SK-N-SH treated with all-trans-retinoic acid at 6 μM for 48 hours (cell line): ENCODE measurements at places on chromosomes 6 and 20.
A peak's percentile ranks its signal among the peaks of the same experiment; 100 is the strongest.

DNA sequence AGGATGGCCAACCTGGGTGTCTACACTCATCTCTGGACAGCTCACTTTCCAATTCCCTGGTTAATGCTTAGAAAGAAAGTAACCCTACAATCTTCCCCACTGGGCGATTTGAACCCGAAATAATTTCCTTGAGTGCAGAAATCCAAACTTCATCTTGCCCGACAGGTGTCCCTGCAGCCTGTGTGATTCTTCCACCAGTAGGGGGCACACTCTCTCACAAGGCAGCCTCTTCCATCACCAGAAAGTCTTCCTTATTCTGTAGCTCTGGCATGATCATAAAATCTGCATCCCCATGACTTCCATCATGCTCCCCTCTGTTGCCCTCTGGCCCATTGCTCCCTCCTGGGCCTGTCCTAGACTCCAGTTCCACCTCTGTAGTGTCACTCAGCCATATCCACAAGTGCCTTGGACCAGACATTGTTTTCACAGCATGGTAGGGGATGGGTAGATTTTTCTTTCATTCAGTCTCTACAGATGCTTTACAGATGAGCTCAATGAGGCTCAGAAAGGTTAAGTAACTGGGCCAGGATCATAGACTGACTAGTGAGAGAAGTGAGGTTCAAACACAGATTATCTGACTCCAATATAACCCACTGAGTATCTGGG, 170.4 kb upstream of the SPTLC3 start:
- ATAC-seq = no peak

- no peak for ATAC-seq
Measured at GRCh38 chr6:16437095-16437494, 198.7 kb downstream of the GMPR start.

DNA sequence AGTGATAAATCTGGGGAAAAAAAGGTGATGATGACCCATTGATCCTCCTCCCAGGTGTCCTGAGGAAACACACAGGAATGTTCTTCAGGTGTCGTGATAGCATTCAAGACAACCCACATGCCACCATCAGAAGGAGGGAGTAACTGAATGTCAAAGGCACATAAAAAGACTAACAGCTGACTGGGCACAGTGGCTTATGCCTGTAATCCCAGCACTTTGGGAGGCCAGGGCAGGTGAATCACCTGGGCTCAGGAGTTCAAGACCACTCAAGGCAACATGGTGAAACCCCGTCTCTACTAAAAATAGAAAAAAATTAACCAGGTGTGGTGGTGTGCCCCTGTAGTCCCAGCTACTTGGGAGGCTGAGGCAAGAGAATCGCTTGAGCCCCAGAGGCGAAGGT, 82.3 kb upstream of the CST7 start:
- ATAC-seq = no peak

DNA sequence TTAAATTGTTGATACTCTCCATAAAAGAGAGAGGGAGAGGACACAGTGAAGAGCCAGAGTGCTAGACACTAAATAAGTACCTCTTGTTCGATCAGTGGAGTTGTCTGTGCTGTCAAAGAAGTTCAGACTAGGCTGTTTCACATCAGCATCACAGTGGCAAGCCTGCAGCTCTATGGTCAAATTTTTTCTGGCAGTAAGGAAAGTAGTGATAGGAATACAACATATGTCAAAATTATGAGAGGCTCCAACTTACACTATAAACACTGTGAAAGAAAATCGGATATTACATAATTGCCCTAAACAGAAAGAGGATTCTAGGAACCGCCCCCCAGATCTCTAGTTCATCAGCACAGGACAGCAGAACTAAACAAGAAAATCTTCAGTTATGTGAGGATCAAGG, 23.1 kb downstream of the DNAH8 start:
- ATAC-seq = no peak

DNA sequence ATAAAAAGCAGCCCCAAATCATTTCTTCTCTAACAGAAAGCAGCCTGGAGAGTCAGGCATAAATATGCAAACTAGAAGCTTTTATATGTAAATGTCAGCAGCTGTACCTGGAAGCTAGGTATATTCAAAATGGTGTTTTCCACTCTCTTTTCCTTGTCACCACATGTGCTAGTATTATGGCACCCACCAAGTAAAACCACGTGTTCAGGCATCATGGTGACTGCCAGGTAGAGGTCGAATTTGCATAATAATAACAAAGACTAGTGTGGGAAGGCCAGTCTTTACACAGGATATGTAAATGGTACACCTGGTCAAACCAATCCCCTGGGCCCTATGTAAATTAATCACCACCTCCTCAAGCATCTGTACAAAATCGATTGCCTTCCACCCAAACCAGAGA, 124.0 kb downstream of the MMUT start:
- ATAC-seq = no peak

- ATAC-seq = no peak
Measured at GRCh38 chr6:132568611-132569010, 1.5 kb upstream of the TAAR6 start.

GRCh38 chr6:49732781-49733180, 11.4 kb downstream of the CRISP3 start:
- no peak for ATAC-seq

DNA sequence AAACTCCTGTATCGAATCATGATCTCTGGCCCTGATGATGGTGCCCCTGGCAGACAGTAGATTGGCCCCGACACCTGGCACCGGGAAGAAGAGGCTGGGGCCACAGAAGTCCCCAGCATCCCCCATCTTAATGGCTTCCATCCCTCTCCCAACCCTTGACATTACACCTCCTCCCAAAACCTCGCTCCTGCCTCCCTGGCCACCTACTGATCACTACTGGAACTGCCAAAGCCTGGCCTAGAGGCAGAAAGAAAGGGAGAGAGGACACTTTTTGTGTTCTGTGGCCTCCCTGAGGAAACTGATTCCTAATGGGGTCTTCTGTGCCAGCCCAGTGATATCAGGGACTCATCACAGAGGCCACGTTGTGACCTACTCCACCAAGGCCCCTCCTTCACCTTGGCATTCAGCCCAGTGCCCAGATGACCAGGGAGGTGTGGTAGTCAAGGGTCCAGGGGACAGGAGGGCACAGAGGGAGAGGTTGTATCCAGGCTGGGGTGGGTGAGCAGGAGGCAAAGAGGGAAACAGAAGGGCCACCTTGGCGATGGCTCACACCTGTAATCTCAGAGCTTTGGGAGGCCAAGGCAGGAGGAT, 6.1 kb downstream of the C20orf173 start:
- peak; percentile 83 for ATAC-seq

DNA sequence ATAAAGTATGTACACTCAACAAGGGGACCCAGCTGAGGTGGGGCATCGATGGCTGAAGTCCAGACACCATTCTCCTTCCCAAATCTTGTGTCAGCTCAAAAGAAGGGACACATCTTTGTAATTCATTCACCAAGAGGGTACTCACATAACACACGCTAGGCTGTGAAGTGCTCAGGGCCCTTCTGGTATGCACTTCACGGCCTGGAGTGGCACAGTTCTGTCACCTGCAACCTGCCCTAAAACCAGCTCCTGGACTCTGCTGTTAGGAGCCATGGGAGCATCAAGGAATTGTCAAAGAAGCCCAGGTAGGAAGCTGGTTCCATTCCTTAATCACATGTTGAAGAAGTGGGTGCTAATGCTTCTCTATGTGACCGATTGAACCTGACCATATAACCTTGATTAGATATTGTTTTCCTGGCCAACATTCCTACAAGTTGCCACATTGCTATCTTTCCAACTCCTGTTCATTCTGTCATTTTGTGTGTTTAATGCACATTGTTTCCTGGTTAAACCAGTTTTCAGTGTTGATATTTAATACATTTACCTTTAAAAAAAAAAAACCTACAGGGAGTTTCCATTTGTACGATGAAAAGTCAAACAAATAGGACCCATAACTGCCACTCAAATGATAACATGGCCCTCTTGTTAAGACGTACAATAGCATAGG, 127.3 kb downstream of the TNFRSF21 start:
- no peak for ATAC-seq

GRCh38 chr6:123747515-123747914, 56.1 kb upstream of the NKAIN2 start:
- no peak for ATAC-seq

DNA sequence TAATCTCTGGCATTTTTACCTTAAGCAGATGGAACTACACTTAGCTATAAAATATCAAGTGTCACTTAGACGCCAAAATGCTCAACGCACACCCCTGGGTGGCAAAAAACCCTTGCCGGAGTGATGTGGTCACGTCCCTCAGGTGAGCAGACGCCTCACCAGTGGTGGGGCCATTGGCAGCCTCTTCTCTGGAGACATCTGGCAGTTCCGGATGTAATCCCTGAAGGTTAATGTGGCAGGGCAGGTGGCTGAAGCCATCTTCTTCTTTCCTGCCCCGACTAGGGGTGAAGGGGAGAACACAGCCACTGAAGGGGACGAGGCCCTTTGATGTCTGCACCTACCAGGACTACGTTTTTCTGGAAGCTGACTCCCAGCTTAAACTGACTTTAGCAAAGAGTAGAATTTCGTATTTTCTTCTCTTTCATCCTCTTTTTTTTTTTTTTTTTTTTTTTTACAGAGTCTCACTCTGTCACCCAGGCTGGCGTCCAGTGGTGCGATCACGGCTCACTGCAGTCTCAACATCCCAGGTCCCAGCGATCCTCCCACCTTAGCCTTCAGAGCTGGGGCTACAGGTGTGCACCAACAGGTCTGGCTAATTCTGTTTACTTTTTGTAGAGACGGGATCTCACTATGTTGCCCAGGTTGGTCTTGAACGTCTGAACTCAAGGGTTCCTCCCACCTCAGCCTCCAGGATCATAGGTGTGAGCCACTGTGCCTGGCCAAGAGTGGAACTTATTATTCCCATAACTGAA, 152.1 kb downstream of the TTLL2 start:
- no peak for ATAC-seq

DNA sequence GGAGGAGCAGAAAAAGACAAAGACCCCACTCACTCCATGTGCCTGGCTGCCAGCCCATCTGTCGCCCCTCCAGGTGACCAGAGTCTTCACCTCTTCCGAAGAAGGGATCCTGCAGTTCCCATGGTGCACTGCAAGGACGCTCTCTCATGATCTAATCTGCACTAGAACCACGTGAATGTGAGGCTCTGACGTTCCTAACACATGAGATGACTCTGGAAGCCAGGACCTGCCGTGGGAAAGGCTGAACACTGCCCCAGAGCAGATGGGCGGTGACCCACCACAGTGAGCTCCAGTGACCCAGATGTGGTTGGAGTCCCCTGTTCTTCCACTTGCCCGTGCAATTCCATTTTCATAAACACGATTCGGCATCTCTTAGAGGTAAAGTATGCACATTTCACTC, 39.6 kb upstream of the PDE10A start:
- ATAC-seq = no peak

GRCh38 chr6:102813489-102814275, 1420.2 kb downstream of the GRIK2 start:
- ATAC-seq = no peak

- ATAC-seq = peak; percentile 4
Measured at GRCh38 chr6:108559884-108560462, 744 bp upstream of the FOXO3 start.

DNA sequence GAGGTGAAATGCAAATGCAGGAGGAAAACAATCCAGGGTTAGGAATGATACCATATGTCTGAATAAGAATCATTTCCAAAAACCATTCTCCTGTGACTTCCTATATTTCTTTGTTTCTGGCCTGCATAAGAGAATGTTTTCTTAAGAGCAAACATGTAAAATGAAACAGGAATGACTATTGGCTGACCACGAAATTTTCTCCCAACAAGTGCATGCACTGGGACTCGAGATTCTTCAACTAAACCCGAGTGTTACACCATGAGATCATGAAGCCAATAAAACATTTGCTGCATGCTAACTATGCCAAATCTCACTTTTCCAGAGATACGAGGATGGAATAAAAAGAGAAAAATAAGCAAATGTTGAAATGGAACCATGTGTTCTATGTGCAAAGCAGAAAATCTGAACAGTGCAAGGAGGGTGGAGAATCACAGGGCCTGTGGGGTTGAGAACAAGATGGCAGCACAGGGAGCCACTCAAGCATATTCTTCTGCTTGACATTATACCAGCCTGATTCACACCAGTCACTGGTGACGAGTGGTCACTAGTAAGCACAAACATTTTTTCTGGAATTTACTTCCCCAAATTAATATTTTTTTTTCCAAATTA, 212.2 kb upstream of the FOXA2 start:
- no peak for ATAC-seq

GRCh38 chr6:36210182-36210581, 13.6 kb downstream of the BRPF3 start:
- ATAC-seq = no peak

DNA sequence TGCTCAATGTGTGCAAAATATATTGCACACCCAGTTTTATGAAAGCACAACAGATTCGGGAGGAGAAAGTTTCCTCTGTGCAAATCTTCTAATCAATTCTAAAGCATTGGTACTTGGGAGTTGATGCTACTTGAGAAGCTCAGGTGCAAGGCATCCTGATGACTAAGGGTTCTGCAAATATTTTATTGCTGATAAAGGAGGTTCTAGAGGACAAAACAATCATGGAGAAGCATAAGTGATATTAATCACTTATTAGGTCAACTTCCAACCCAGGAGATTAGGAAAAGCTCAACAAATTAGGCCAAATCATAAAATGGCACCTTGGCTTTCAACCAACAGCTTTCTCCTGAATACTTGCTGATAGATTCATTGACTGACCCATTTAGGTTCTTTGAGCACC, 27.1 kb downstream of the CYP24A1 start:
- no peak for ATAC-seq

- ATAC-seq = peak; percentile 68
Measured at GRCh38 chr20:16947479-16947878, 199.3 kb downstream of the OTOR start.

- no peak for ATAC-seq
Measured at GRCh38 chr20:63494084-63494419, 4.8 kb downstream of the EEF1A2 start.

GRCh38 chr6:52190409-52190808, 4.2 kb downstream of the IL17A start:
- ATAC-seq = no peak

DNA sequence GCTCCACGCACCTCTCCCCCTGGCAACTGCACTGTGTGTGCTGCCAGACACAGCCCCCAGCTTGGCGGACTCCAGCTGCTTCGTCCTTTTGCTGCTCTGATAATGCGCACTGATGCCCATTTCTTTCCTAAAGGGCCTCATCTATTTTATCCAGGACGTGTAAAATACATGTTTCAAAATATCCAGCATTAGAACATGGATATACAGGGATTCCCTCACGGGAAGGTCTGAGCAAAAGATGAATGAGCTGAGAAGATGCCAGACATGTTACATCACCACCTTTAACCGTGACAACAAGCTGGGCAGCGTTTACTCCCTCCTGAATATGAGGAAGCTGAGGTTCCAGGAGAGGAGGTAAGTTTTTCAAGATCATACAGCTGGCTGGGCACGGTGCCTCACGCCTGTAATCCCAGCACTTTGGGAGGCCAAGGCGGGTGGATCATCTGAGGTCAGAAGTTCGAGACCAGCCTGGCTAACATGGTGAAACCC, 32.8 kb downstream of the TNXB start:
- ATAC-seq = peak; percentile 54

- peak; percentile 18; the same call in 2 of the 3 replicates for ATAC-seq
Measured at GRCh38 chr20:47230811-47231256, 125.7 kb downstream of the ZMYND8 start.

GRCh38 chr6:118725944-118726343, 74.6 kb upstream of the CEP85L start:
- ATAC-seq = no peak

GRCh38 chr6:45650524-45651135, 272.9 kb upstream of the SUPT3H start:
- ATAC-seq = peak; percentile 88
